ENCODE measurements at places on chromosomes 2 and 18.

GRCh38 chr2:176650838-176651555 lies 381.8 kb downstream of the MTX2 start:
- no peak for DNase-seq

- DNase-seq, result no peak
Observed at GRCh38 chr2:220466251-220466691, 838.8 kb downstream of the SLC4A3 start.

DNA sequence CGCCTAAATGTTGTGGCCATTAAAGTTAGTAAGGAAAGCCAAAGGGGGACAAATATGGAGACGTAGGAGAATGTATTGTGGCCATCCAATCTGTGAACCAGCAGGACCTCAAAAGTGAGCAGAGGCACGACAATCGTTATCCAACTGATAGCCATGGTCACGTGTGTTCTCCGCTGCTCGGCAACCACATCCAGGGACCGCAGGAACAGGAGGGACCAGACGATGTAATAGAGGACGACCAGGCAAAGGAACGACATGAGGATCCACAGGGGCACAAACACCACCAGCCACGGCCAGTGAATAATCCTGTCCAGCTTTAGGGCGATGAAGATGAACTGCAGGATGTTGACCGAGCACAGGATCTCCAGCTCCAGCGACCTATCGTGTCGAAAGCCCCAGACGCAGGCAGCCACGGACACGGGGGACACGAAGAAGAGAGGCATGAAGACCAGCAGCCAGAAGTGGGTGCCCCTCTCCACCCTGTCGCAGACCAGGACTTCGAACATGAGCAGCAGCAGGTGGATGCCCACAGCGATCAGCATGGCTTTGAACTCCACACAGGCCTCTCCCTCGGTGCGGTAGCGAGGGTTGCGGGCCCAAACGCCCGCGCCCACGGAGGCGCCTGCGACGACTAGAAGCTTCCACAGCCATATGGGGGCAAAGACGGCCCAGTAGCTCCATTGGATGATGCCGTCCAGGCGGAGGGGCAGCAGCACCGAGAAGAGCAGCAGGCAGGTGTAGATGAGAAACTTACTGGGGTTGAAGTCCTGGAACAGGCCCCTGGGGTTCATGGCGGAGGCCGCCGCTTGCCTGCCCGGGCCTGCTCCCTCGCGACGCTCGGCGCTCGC lies 790 bp downstream of the TMEM185B start:
- no peak for DNase-seq

DNA sequence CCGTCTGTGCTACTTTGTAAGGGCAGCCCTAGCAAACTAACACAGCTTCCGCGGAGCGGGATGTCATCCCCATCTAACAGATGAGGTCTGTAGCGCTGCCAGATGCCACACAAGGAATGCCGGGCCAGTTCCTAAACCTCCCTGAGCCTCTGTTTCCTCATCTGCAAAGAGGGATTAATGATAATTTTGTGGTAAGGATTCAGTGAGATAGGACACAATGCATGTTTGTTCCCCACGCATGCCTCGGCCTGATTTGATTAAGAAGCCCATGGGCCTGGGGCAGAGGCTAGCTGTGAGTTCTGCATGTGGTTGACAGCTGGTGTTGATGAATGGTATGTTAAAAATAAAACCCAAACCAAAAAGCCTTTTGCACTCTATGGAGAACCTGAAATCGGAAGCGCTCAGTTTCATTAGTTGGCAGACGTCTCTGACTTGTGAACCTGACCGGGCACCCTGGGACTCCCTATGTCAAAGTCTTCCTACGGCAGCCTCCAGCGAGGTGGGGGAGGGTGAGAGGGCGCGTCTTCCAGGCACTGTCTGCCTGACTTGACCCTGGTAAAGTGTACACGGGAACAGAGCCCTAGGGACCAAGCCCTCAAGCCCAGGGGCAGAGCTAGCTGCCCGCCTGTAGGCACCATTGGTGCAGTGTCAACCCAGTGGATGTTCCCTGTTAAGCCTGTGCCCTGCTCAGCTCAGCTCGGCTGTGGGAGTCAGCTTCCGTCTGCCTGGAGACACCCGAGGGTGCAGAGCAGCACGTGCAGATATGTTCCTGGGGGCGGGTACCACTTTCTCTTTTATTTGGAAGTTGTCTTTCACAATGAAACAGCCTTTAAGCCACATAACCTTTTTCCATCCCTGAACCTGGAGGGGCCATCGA lies 14.8 kb upstream of the INHBB start:
- DNase-seq, result no peak

GRCh38 chr2:28068088-28068487 lies 177.6 kb downstream of the BABAM2 start:
- DNase-seq, result no peak

- DNase-seq, result no peak
Observed at GRCh38 chr2:144704709-144705095, 184.8 kb upstream of the ZEB2 start.

- no peak for DNase-seq
Observed at GRCh38 chr18:63890950-63891304, 3.4 kb downstream of the SERPINB2 start.

GRCh38 chr2:155815275-155815674 lies 517.2 kb downstream of the NR4A2 start:
- no peak for DNase-seq

DNA sequence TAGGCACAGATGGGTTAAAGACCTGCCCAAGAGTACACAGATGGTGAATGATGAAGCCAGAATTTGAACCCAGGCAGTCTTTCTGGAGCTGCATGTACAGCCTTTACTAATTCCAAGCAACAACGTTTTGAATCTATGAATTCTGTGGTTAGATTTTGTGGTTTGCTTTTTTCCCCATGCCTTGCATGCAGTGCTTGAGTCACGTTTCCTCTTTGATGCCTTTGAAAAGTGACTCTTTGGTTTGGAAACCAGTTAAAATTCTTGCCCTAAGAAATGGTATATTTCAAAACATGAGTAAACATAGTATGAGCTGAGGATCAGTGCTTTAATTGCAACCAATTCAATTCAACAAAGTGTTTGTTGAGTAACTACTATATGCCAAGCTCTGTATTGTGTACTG lies 48.2 kb upstream of the PPM1B start:
- DNase-seq, result peak; percentile 59

All from CD4-positive, alpha-beta T cell treated with Interleukin-15 for 4 hours (primary cell).